ENCODE measurements at places on chromosomes 1 and 21.

- DNase-seq: no peak
Observed at GRCh38 chr1:223225061-223225460, 82.0 kb upstream of the TLR5 start.

GRCh38 chr21:29808153-29808552, 131.6 kb downstream of the GRIK1 start:
- no peak for DNase-seq

- DNase-seq: no peak
Observed at GRCh38 chr21:46111193-46111571, 13.3 kb downstream of the COL6A2 start.

GRCh38 chr1:202361701-202362100, 13.2 kb downstream of the PPP1R12B start:
- no peak for DNase-seq

DNA sequence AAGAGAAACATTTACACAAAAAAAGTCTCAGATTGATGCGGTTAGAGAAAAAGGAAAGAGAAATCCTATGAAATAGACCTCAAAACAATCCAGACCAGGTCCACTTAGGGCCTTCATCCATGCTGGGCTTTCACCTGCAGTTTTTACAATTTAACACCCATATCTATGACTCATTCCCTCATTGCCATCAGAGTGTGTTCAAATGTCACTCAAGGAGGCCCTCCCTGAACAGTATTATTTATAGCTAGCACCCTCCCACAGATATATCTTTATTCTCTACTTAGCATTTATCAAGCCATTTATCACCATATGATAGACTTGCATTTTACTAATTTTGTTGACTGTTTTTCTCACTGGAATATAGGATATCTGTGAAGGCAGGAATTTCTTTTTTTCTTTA, 824 bp upstream of the KRTAP21-3 start:
- no peak for DNase-seq

- no peak for DNase-seq
Observed at GRCh38 chr1:150906329-150906728, 19.4 kb downstream of the CTXND2 start.

DNA sequence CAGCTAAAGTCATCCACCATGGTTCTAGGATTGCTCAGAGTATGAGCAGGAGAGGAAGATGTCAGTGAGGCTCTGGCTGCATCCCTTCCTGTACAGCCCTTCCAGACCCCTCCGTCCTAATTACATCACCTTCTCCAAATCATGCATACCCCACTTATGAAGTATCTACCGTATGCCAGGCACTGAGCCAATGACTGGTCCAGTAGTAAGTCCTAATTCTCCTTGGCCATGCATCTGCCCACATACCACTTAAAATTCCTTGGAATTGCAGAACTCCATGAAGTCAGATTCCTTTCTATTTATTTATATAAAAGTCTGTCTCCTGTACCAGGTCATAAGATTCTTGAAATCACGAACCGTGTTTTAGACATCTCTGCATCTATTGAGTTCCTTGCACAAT, 106.1 kb downstream of the SEC16B start:
- DNase-seq: no peak

- no peak for DNase-seq
Observed at GRCh38 chr1:150606463-150607142, 22.8 kb downstream of the ENSA start.

DNA sequence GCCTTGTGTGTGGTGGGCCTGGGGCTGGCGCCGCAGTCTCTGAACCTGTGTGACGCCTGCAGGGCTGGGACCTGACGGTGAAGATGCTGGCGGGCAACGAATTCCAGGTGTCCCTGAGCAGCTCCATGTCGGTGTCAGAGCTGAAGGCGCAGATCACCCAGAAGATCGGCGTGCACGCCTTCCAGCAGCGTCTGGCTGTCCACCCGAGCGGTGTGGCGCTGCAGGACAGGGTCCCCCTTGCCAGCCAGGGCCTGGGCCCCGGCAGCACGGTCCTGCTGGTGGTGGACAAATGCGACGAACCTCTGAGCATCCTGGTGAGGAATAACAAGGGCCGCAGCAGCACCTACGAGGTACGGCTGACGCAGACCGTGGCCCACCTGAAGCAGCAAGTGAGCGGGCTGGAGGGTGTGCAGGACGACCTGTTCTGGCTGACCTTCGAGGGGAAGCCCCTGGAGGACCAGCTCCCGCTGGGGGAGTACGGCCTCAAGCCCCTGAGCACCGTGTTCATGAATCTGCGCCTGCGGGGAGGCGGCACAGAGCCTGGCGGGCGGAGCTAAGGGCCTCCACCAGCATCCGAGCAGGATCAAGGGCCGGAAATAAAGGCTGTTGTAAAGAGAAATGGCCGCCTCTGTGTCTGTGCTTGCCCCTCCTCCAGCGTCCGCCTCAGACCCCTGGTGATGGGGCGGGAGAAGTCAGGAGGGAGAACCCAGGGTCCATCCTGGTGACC, 788 bp downstream of the ISG15 start:
- no peak for DNase-seq

DNA sequence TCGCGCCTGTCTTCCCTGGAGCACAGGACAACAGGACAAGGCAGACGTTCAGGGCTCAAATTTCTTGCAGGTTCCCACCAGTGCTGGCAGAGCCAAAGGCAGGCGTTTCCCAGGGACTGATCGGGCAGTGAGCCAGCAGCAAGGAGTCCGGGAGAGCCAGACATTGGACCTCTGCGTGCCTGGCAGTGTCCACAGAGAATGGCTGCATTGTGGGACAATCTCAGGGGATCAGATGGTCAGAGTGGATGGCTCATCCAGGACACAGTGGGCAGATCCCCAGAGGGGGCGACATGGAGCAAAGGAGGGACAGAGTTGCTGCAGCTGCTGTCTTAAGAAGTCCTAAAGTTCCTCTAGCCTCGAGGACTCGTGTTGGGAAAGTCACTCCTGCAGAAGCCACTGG, 4.6 kb downstream of the TMEM63A start:
- DNase-seq: peak; percentile 81

- no peak for DNase-seq
Observed at GRCh38 chr1:114094675-114095074, 59.0 kb downstream of the SYT6 start.

- no peak for DNase-seq
Observed at GRCh38 chr1:31111290-31111951, 45.9 kb upstream of the PUM1 start.

GRCh38 chr1:25716320-25716719, 83.7 kb upstream of the SELENON start:
- DNase-seq: no peak

GRCh38 chr21:42272109-42272962, 42.9 kb downstream of the TFF3 start:
- no peak for DNase-seq

DNA sequence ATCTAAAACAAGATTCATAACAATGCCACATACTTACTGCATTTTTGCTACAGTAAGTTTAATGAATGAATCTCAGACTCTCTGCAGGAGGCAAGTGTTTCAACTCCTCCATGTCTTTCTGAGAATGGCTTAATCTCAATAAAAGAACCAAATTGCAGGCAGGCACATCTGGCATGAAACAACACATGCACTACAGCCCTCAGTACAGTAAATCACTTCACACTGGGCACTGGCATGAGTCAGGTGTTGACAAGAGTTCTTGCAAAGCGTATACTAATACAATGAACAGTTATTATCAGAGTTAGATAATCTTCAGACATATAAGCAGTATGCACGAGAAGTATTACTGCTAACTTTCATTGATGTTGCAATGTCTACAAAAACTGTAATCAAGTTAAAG, 1386.8 kb downstream of the MRPL39 start:
- DNase-seq: no peak

- no peak for DNase-seq
Observed at GRCh38 chr1:154468535-154469250, 33.3 kb upstream of the TDRD10 start.

- no peak for DNase-seq
Observed at GRCh38 chr1:243739335-243740003, 110.6 kb downstream of the AKT3 start.

GRCh38 chr1:96400089-96400488, 321.5 kb upstream of the PTBP2 start:
- DNase-seq: no peak

GRCh38 chr1:114718661-114719423, 2.3 kb upstream of the NRAS start:
- DNase-seq: no peak

GRCh38 chr1:160419150-160419837, 18.9 kb downstream of the VANGL2 start:
- DNase-seq: no peak

DNA sequence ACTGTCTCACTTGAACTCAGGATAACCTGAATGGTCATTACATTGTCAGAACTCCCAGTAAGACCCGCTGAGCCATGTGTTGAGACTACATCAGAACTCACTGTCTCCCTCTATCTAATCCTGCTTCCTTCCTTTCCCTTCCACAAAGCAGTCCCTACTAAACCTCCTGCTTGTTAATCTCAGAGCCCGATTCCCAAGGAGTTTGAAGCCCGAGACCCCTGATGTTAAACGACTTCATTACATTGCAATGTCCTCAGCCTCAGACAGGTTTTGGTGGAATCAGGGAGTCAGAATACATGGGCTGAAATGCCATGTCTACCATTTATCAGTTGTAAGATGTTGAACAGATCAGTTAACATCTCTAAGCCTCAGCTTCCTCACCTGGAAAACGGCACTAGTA, 682.4 kb downstream of the ADGRL2 start:
- no peak for DNase-seq

DNA sequence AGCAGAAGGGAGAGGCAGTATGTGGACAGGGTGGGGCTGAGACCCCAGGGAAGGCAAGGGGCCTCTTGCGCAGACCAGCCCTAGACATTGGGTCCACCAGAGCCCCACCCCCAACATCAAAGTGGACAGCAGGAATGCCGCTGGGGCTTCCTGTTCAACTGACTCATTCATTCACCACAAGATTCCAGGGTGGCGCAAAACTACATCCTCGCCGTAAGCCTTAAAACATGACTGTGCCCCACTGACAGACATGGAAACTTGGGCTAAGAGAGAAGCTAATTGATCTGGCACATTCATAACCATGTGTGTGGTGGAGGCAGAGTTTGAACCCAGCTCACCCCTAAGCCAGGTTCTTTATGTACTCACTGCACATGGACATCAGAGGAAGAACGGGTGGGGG, 14.0 kb downstream of the COL16A1 start:
- DNase-seq: no peak

GRCh38 chr1:164867590-164867989, 308.6 kb downstream of the PBX1 start:
- no peak for DNase-seq

DNA sequence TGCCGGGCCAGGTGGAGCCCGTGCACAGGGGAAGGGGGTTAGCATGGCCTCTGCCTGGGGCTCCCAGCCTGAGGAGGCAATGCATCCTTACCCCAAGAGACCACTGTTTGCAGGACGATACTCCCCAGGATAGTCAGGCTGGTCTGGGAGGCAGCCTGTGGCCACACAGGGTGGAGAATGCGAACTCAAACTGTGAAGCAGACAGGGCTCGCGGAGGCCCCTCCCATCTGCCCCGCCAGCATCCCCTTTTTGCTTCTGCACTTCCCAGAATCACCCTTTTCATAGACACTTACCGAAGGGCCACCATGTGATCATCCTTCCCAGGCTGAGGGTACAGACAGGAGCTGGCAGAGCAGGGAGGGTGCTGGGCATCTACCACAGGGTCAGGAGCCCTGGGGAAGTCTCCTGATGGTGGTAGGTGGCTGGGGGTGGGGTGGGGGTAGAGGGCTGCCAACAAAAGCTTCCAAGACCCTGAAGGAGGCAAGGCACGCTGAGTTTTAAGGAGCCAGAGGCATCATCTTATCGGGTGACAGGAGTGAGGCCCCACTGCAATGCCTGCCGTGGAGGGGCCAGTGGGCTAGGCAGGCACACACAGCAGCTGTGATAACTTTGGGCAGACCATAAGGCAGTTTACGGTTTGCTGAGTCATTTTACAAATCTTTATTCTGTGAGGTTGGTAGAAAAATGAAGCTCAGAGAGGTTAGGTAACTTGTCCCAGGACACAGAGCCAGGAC, 31.3 kb upstream of the BTG2 start:
- DNase-seq: no peak

DNA sequence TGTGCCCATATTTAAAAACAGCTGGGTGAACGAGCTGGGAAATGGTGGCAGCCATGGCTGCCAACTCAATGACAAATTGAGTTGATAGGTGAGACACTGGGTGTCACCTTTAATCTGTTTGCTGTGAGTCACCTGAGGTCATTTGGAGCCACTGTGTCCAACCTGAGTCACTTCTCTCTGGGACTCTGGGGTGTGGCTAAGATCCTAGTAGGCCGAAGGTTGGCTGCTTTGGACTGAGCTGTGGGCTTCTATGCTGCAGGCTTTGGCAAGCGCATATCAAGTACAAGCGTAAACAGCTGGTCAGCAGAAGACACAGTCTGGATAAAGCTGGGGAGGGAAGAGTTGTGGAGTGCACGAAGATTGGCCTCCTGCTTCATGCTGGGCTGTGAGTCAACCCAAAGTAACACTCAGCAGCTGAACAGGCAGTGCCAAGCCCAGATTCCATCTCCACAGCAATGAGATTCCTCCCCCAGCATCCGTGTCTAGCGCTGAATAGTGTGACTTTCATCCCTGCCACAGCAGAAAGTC, 24.0 kb downstream of the TEX35 start:
- DNase-seq: no peak

GRCh38 chr1:234912548-234913277, 215.9 kb downstream of the TOMM20 start:
- no peak for DNase-seq

DNA sequence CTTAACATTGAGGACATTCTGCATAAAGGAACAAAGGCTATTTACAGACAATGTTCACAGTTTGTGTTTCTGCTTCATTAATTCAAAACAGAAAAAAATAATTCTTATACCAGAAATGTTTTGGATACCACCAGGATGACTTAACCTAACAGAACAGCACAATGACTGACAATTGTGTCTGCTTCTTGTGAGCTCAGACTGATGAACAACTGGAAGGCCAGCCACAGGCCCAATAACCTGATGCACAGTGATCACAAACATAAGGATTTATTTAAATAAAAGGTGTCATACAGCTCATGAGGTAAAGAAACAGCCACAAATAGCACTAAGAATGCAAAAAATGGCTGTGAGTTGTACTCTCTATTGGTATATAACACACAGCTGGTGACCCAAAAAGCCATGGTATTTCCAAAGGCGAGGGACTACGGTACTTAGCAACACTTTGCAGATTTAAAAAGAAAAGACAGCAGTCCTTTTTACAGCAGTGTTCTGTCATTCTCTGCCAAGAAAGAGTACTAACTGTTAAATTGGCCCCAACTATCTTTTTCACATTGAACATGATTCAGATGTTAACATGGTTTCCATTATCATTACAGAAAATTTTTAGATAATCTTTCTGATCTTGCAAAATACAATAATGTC, 32.1 kb upstream of the DDAH1 start:
- DNase-seq: no peak

DNA sequence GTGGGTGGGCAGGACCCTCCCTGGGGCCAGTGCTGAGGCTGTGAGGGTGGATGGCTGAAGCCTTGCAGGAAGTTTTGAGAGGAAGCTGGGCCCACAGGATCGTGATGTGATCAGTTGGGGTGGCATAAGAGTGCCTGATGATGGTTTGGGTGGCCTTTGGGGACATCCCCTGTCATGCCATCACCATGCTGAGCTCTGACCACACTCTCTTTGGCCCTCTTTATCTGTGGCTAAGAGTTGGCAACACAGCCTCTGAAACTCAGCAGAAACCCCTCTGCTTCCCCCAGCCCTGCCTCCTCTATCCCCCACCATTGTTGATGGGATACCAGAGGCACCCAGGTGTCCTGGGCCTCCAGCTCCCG, 19.8 kb downstream of the MIIP start:
- no peak for DNase-seq

- DNase-seq: no peak
Observed at GRCh38 chr1:201122321-201122957, 4.5 kb downstream of the ASCL5 start.

GRCh38 chr1:98849969-98850636, 154.6 kb downstream of the PLPPR5 start:
- DNase-seq: no peak

Data from nucleus accumbens (tissue), 56 donors.